ENCODE measurements at places on chromosomes 1 and 21.
A peak's percentile ranks its signal among the peaks of the same experiment; 100 is the strongest.

DNA sequence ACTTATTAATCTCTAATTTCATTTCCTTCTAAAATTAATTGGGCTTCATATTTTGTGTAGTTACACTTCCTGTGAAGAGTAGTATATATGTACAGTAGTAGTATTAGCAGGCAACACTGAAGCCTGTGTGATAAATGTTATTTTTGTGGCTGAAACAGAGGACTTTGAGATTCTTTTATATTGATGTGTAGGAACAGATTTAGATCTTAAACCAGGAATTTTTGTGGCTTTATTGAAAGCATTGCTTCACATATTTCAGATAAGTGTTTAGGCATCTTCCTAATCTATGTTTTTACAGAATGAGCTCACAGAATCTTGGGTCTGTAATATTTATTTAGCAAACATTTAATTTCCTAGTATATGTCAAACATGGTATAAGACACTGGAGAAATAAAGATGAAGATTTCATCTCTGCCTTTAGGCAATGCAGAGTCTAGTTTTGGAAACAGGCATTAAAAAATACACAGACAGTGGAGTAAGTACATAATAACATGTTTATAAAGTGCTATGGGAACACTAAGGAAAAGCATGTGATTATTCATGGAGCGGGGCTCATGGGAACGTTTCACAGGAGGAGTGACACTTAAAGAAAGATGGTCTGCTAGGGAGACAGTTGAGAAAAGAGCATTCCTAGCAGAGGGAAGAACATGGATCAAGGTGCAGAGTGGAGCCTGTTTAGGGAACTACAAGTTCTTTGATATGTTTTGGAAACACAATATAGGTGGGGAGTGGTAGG is 52.7 kb downstream of the MIGA1 start:
- DNase-seq = peak; percentile 64

- no peak for DNase-seq
These were observed 21.5 kb downstream of the RCAN1 start for GRCh38 chr21:34593423-34593822.

DNA sequence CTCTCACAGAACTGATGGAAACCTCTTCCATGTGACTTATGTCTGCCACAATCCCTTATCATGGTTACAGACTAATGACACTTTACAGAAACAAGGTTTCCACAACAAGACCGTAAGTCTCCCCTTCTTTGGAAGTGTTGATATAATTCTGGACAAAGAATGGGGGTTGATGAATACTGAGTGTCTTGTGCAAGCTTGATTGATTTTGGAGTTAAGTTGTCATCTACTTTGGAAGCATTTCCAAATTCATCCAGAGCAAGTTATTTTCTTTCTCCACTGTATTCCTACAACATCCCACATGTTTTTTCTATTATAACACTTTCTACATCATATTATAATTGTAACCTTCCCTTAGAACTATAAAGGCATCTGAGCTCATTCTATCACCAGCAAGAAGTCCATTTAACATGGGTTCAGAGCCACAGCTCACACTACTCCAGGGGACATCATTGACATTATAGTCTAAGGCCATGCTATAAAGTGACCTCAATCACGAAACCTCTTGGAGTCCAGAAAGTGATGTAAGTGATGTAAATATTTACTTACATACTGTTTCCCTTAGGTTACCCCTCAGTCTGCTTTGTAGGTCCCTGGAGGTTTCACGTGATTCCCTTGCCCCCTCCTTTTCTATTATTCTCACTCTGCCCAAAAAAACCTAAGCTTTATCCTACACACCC is 125.7 kb upstream of the PBX1 start:
- no peak for DNase-seq

- DNase-seq = no peak
These were observed 28.8 kb upstream of the CD84 start for GRCh38 chr1:160608057-160608456.

DNA sequence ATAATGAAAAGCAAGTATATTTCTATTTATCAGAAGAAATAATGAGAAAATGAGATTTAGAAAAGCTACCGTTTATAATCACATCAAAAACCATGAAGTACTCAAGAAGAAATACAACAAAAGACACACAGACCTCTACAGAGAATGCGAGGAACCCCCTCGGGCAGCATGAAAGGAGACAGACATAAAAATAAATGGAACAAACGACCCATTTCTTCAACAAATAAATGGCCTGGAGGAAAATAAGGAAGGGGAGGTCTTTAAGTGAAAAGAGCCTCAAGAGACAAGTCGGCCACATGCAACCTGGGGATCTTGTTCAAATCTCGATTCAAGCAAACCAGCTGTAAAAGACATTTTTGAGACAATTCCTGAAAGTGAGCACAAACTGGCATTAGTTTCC is 6.0 kb downstream of the CFAP74 start:
- DNase-seq = no peak

DNA sequence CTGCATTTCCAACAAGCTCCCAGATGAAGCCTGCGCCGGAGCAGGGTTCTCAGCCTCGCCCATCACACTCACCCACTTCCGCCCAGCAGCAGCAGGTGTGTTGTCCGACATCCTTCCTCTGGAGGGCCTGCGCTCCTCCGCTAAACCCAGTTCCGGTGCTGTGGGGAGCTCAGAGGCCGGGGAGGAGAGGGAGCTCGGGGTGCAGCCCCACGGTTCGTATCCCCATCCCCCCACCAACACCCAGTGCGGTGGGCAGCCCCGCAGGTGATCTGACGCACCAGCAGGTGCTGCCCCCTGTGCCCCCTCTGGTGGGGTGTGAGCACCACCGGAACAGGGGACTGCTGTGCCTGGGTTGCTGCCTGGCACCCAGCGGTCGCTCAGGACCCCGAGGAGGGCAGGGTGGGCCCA is 3.4 kb upstream of the PEX10 start:
- DNase-seq = no peak

DNA sequence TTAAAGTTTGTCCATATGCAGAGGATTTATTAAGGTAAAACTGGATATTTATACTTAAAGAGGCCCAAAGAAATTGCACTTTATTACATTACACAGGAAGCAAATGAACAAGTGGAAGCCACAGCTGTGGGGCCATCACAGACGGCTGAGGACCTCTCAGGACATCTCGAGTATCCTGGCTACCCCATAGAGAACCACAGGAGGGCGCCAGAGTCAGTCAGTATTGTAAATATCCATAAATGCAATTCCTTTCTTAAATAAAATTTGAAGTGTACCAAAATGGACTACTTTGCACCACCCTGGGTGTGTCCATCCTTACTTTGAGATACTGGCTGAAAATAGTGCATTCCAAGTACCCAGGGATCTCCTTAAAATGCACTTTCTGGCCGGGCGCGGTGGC is 257.2 kb downstream of the MRPL39 start:
- no peak for DNase-seq

DNA sequence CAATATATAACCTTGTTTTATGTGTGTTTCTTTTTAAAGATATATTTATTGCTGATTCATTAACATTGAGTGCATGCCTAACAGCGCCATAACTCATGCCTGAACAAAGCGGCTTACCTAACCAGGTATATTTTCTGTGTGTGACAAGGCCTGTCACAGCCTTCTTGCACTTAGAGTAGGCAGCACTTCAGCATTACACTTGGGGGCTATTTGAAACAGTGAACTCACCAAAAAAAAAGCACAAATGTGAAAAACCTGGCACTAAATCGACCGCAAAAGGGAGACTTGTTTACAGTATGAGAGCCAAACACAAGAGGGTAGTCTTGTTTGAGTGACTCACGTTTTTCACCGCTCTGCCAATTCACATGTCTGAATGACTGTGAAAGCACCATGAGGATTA is 111.7 kb downstream of the DISP1 start:
- DNase-seq = peak; percentile 34

GRCh38 chr1:21335750-21336224 is 45.5 kb upstream of the ECE1 start:
- DNase-seq = no peak

DNA sequence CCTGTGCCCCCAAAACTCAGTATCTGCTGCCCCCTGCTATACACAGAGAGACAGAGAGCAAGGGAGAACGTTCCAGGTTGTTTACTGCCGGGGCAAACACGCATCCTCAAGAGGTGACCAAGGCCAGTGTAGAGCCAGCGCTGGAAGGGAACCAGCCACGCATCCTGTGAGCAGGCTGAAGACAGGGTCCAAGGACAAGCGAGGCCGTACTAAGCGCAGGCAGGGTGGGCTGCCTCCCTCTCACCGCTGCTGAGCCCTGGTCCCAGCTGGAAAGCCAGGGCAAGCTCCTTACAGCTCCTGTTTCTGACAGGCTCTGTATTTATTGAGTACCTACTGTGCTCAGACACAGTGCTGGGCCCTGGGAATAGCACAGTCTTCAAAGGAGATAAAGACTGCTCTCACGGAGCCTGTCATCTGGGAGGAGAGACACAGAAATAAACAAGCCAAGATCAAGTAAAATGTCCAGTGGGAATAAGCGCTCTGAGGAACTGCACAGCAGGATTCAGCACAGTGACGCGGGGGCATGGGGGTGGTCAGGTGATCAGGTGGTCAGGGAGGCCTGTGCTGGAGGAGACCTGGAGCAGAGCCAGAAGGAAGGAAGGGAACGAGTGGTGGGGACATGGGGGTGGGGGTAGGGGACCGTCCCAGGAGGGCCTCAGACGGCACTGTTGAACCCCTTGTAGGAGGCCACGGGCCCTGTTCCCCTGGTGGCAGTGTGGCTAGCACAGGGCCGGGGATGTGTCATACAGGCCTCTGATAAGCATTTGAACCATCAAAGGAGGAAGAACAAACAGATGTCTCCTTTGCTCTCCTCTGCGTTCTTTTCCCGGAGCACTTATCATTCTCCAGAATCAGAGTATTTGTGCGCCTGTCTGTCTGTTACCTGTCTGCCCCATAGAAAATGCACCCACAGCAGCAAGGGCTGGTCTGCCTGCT is 37.8 kb upstream of the EFHD2 start:
- no peak for DNase-seq

- DNase-seq = no peak
These were observed 27.8 kb upstream of the SLC19A1 start for GRCh38 chr21:45570071-45570470.

GRCh38 chr1:59976194-59977074 is 49.9 kb upstream of the CYP2J2 start:
- peak; percentile 15 for DNase-seq

DNA sequence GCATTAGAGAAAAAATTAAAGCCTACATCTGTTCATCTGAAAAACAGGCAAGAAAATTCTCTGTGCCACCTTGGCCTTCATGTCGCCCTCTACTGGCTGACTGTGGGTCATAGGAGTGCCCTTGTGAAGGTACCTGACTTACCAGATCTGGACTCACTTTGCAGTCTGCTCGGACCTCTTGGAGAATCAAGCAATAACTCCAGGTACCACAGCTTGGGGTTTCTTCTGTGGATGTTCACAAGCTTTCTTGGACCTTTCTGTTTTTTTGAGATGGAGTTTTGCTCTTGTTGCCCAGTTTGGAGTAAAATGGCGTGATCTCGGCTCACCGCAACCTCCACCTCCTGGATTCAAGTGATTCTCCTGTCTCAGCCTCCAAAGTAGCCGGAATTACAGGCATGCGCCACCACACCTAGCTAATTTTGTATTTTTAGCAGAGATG is 2.4 kb upstream of the PRAMEF18 start:
- DNase-seq = no peak

- no peak for DNase-seq
These were observed 245.5 kb downstream of the MRPL39 start for GRCh38 chr21:25361765-25362164.

GRCh38 chr1:205325334-205325884 is 3.9 kb upstream of the NUAK2 start:
- peak; percentile 41 for DNase-seq

- no peak for DNase-seq
These were observed 18.1 kb downstream of the CNR2 start for GRCh38 chr1:23895082-23895481.

- no peak for DNase-seq
These were observed 205.8 kb upstream of the LYPLAL1 start for GRCh38 chr1:218967836-218968235.

- DNase-seq = no peak
These were observed 56.8 kb downstream of the ZBTB17 start for GRCh38 chr1:15918962-15919715.

GRCh38 chr1:26721669-26722355 is 26.0 kb downstream of the ARID1A start:
- DNase-seq = no peak

- DNase-seq = no peak
These were observed 51.3 kb upstream of the TSPAN2 start for GRCh38 chr1:115140442-115141144.

DNA sequence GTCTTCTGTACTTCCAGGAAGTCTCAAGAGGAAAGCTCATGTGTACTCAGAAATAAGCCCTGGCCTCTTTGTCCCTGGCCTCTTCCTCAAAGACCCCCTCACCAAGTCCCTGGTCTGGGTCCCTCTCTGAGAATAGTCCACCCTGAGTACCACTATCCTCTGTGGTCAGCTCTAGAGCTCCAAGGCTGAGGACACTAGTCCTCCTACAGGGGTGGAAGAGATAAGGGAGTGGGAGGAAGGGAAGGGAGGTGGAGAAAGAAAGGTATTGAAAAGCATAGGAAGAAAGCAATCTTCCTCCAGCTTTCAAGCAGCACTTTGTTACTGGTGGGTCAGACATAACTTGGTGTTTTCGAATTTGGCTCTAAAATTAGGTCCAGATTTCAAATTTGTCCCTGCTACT is 181.4 kb downstream of the NRIP1 start:
- no peak for DNase-seq

- no peak for DNase-seq
These were observed 87.8 kb downstream of the LYPLAL1 start for GRCh38 chr1:219261454-219261853.

- DNase-seq = no peak
These were observed 176.8 kb downstream of the ATP6V1G3 start for GRCh38 chr1:198363625-198364151.

DNA sequence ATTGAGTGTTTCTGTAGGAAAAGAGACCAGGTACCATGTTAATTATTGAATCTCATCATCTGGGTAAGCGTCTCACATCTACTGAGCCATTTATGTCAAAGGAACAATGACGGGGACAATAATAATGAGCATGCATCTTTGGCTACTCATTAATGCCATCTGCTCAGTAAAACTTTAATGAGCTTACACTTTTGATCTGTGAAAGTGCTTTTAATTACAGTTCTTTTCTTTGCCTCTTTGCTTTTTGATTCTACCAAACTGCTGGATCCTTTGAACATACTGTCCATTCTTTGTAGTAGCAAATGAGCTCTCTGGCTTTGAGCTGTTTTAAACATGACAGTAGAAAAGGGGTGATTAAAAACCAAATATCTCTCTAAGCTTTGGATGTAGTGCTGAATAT is 181.2 kb upstream of the IVNS1ABP start:
- no peak for DNase-seq

- DNase-seq = no peak
These were observed at the start of gene LAMC2 for GRCh38 chr1:183185941-183186490. LAMC2 (plus strand) TSS chr1:183186264; CDS start chr1:183186353, 89 bp downstream.
